Muscle of leg (tissue), 16 donors: ENCODE measurements at places on chromosomes 12 and 14. TPM values are rescaled to one million over a fixed set of nuclear protein-coding genes. Genes with fewer than 3 reads are reported as not detected.

SOX5 gene
- polyA plus RNA-seq = 2.5 TPM

VDR gene
- polyA plus RNA-seq = 0.49 TPM

B4GALNT3 gene
- 9.6 TPM for polyA plus RNA-seq

MUCL1 gene
- not detected for polyA plus RNA-seq

BTBD6 gene
- 35.6 TPM for polyA plus RNA-seq

ANO4 gene
- 1.1 TPM for polyA plus RNA-seq

TOMM20L gene
- polyA plus RNA-seq = 0.78 TPM

TRAF3 gene
- 15.4 TPM for polyA plus RNA-seq

BEST3 gene
- 36.8 TPM for polyA plus RNA-seq

APOF gene
- polyA plus RNA-seq = not detected

PMEL gene
- 1.4 TPM for polyA plus RNA-seq

P2RX7 gene
- polyA plus RNA-seq = 1.3 TPM

GPR137C gene
- polyA plus RNA-seq = 4.1 TPM

GRCh38 chr14:101474563-101475455, 86.5 kb upstream of the DIO3 start:
- peak; percentile 68 for DNase-seq

DNA sequence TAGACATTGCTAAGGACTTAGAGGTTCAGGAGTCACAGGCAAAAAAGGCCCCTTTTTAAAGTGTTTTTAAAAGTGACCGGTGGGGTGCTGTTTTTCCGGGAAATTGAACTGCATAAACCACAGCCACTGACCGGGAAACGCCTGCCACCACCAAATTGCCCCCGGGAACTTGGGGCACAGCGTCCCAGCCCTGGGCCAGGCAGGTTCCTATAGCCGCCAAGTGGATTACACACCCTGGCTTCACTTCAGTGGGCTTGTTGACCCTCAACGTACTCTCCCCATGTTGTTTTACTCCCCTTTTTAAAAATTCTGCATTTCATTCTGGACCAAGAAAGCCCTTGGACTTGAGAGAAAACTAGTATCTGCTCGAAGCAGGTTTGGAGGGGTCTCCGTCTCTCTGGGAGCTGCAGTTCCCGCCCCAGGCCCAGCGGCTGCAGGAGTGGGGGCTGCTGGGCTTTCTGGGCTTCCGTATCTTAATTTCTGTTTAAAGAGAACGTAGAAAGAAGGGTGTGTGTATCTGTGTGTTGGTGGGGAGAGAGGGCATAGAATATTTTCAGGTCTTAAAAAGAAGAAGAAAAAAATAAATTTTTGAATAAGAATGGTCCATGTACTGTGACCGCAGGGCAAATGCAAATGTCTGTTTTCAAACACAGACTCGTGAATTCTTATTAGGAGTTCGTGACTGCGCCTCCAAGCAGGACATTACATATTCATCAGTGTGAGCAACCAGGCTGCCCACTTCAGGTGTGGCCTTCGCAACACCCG, 82.9 kb downstream of the PAPOLA start:
- DNase-seq = no peak

GRCh38 chr14:94373708-94374107, 14.7 kb downstream of the SERPINA1 start:
- DNase-seq = no peak

DNA sequence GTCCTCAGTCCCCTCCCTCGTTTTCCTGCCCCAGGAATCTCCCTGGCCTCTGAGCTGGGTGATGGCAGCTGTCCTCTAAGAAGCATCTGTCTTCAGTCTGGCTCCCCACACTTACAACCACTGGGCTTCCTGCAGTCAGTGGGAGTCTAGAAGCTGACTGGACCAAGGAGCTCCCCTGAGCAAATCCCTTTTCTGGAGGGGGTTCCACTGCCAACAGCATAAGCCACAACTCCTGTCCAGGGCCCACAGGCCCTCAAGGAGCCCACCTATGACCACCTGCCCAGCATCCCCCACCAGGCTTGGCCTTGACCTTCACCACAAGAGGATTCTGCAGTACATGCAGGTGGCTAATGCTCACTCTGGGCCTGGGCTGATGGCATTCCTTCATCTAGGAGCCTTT, 4.1 kb downstream of the RDH16 start:
- DNase-seq = no peak

- DNase-seq = peak; percentile 85
These were observed 66.6 kb downstream of the DAAM1 start for GRCh38 chr14:59254911-59255545.

GRCh38 chr12:120007272-120007671, 18.2 kb downstream of the BICDL1 start:
- no peak for DNase-seq

- no peak for DNase-seq
These were observed 8.4 kb upstream of the GMFB start for GRCh38 chr14:54497224-54497623.

- DNase-seq = no peak
These were observed 159.2 kb upstream of the ALG10B start for GRCh38 chr12:38157274-38157932.

DNA sequence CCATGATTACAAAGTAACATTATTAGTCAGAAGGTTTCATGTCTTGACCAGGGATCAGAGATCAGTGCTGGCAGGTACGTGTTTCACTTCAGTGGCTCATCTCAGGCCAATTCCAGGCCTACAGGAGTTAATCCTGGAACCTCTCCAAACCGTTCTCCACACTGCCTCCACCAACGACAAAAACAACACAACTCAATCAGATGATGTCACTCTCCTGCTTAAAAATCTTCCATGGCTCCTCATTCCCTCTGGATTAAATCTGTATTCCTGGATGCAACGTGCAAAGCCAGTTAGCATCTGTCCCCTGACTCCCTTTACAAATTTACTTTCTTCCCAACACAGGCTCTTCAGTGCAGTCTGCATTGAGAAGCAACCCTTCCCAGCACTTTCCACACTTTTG, 34.3 kb upstream of the TXNRD1 start:
- peak; percentile 16 for DNase-seq

DNA sequence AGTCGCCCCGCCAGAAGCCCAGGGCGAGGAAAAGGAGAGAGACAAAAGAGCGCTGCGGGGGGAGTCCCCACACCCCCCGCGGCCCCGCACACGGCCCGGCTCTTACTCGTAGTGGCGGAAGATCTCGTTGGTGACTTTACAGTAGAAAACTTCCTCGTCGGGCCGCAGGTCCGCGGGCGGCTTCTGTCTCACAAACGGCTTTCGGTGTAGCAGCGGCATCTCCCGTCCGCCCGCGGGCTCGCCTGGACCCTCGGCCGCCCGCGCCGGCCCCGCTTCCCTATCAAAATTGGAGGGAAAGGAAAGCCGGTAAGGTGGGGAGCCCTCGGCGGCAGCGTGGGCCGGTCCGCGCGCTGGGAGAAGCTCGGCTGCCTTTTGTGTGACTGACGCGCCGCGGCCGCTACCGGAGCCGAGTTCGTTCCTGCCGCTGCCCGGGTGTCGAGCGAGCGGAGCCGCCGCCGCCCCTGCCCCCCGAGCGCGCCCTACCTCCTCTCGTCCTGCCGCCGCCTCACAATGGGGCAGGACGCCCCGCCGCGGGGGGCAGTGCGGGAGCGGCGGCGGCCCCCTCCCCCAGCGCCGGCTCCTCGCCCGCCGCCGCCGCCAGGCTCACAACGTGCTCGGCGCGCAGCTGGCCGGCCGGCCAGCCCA, 652 bp downstream of the BAZ1A start:
- peak; percentile 72 for DNase-seq

DNA sequence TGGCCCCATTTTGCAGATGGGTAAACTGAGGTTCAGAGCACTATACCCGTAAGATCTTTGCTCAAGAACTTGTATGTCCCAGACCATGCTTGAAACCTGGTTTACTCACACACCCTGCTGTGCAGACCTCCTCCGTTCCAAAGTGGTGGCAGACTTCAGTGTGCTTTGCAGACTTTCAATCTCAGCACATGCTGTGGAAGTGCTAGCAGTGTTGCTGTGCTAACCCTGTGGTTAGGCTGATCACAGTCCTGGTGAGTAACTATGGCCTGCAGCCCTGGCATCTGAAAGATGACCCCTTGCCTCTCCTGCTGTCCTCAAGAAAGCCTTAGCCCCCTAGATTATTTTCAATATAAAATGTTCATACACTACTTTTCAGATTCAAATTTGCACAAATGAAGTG, 450.6 kb downstream of the DPF3 start:
- no peak for DNase-seq

DNA sequence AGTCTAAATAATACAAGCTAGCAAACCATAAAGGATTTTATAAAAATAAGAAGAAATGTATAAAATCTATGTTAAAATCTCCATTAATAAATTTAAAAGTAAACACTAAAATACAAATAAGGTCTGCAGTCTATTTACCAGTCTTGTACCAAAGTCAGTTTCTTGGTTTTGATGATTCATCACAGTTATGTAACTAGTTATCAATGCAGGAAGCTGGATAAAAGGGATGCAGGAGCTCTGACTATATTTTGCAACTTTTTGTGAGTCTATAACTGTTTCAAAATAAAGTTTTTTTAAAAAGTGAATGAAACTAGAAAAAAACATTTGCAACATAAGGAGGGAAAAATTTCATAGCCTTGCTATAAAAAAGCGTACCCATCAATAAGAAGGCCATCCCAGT, 151.5 kb downstream of the DERA start:
- no peak for DNase-seq

- DNase-seq = no peak
These were observed 91.7 kb upstream of the FUT8 start for GRCh38 chr14:65320661-65321308.

- DNase-seq = no peak
These were observed 379.4 kb downstream of the ALG10 start for GRCh38 chr12:34401659-34402227.

DNA sequence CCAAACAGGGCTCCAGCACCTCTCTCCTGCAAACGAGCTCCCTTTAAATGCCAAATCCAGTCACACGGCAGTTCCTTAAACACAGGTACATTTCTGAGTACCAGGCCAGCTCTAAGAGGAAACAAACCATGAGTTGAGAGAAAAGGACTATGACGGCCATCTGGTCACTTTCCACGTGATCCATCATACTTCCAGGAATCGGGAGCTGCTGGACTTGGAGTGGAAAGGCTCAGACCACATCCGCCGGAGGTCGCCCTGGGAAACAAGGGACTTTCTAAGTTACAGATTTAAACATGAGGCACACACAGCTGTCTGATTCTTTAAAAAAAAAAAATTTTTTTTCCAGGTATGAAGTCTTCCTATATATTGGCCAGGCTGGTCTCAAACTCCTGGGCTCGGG, 39.2 kb downstream of the ACADS start:
- DNase-seq = peak; percentile 59

DNA sequence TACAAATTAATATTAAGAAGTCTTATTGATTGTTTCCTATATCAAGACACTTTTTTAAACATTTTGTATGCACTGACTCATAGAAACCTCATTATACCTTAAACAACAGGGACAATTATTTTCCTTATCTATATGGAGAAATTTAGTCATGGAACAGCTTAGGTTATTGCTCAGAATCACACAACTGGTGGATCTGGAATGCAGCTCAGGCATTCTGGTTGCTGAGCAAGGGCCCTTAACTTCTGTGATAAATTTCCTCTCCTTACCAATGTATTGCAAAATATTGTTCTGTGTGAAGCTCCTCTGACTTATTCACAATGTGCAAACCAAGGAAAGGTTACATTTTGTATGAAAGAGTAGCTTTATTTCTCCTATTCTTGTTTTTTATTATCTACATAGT, 817.8 kb downstream of the LRFN5 start:
- no peak for DNase-seq

DNA sequence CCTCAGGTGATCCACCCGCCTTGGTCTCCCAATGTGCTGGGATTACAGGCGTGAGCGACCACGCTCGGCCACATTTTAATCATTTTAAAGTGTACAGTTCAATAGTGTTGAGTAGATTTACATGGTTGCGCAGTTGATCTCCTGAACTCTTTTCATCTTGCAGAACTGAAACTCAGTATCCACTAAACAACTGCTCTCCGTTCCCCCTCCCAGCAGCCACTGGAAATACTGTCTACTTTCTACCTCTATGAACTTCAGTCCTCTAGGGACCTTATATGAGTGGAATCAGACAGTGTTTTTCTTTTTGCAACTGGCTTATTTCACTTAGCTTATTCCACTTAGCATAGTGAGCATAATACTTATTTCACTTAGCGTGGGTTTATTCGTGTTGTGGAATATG, 53.7 kb downstream of the KCTD10 start:
- no peak for DNase-seq

GRCh38 chr12:68115281-68115680, 44.3 kb downstream of the IFNG start:
- DNase-seq = no peak

DNA sequence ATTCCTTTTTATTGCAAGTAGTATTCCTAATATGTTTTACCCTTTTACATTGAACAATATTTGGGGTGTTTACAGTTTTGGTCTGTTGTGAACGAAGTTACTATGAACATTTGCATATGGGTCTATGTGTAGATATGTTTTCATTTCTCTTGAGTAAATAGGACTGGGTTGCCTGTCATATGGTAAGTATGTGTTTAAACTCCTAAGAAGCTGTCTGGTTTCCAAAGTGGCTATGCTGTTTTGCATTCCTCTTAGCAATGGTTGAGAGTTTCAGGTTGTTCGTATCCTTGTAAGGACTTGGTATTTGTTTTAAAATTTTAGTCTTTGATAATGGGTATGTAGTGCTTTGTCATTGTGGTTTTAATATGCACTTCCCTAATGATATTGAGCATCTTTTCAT, 6.3 kb downstream of the METAP2 start:
- no peak for DNase-seq
